Large intestine (tissue), 12 donors: ENCODE measurements at places on chromosomes 3 and 15. TPM values are rescaled to one million over a fixed set of nuclear protein-coding genes. Genes with fewer than 3 reads are reported as not detected.

DNA sequence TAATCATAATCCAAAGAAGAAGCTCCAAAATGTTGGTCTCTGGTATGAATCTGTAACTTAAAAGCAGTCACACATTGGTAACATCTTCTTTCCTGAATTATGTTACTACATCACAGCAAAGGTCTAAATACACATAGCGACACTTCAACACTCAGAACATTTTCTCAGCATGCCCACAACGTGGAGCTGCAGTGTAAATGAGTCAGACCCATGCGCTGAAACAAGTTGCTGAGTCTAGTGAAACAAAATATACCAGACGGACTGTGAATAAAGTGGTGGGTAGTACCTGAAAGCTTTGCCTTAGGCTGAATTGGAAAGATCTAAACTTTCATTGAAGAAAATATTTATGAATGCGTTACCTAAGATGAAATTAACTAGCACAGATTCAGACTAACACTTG, 33.2 kb upstream of the GOLGA8B start:
- H3K27me3 ChIP-seq = no peaks in the 10 kb centered on the region
- no peak overlapping the region for H3K27ac ChIP-seq
- no peak for DNase-seq
- H3K36me3 ChIP-seq = no peaks in the 10 kb centered on the region
- no peaks in the 10 kb centered on the region for H3K4me1 ChIP-seq

DNA sequence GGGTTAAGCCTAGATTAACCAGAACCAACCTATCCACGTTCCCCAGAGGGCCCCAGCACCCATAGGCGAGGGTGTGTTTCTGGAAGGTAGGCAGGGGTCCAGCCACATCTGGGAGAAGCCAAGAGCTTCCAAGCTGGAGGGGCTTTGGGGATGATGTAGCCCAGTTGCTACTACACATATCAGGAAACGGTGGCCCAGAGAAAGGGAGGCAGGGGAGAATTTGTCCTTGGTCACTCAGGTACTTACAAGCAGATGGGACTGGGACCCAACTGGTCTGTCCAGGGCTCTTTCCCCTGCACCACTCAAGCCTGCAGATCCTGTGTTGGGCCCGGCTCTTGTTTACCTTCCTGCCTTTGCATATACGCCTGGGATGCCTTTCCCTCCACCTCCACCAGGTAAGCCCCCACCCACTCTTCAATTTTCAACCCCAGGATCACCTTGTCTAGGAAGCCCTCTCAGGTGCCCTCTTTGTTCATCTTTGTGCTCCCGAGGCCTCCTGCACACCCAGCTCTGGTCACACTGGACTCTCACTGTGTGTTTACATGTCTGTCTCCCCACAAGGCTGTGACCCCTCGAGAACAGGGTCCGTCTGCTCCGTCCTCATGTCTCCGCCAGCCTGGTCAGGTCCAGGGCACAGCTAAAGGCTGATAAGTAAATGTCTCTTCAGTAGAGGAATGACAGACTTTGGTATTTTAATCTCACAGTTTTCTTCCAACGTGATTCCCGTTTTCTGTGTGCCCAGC, 204.4 kb upstream of the LINGO1 start:
- H3K36me3 ChIP-seq = no peaks in the 10 kb centered on the region
- peaks cover 3% of the 10 kb centered on the region for H3K27me3 ChIP-seq
- H3K27ac ChIP-seq = no peak overlapping the region
- peaks cover 9% of the 10 kb centered on the region for H3K4me1 ChIP-seq
- no peak for DNase-seq

GRCh38 chr3:183301937-183302580, 49.0 kb downstream of the B3GNT5 start:
- H3K4me3 ChIP-seq = no peak overlapping the region
- DNase-seq = no peak
- H3K27ac ChIP-seq = no peak overlapping the region
- no peaks in the 10 kb centered on the region for H3K27me3 ChIP-seq
- peaks cover 32% of the 10 kb centered on the region for H3K4me1 ChIP-seq

GRCh38 chr3:99870712-99871111, 53.0 kb downstream of the CMSS1 start:
- peaks cover 8% of the 10 kb centered on the region for H3K36me3 ChIP-seq
- H3K27me3 ChIP-seq = no peaks in the 10 kb centered on the region
- no peak overlapping the region for H3K4me3 ChIP-seq
- H3K27ac ChIP-seq = peak overlapping the region; percentile 76
- peaks cover 38% of the 10 kb centered on the region for H3K4me1 ChIP-seq

DNA sequence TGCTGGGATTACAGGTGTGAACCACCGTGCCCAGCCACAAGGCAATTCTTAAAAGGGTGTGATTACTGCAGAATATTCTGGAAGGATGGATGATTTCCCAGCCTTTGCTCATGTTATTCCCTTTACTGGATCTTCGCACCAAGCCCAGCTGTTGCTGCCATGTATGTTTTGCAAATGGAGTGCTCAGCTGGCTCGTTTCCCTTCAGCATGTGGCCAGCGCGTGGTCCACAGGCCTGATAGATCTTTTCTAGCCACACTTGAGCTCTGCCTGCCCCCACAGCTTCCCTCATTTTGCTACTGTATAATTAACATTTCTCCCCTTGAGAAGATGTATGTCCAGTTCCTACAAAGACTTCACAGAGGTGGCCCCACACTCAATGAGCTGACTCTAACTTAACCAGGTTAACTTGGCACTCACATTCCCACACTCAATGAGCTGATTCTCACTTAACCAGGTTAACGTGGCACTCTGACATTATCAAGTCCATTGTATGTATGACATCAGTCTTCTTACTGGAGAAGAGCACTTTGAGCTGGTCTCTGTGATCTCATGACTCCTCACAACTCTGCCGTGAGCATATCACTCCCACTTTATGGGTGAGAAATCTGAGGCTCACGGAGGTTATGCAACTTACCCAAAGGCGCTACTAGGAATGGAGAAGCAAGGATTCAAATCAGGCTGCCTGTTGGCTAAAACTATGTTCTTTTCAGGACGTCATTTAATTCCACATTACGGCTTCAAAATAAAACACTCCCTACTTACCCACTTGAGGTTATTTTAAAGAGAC, 49.2 kb downstream of the TM4SF4 start:
- peaks cover 18% of the 10 kb centered on the region for H3K36me3 ChIP-seq
- no peak for DNase-seq
- no peaks in the 10 kb centered on the region for H3K27me3 ChIP-seq
- H3K4me1 ChIP-seq = no peaks in the 10 kb centered on the region
- H3K27ac ChIP-seq = no peak overlapping the region

- peaks cover 44% of the 10 kb centered on the region for H3K36me3 ChIP-seq
- H3K27me3 ChIP-seq = no peaks in the 10 kb centered on the region
- peak overlapping the region; percentile 75 for H3K27ac ChIP-seq
- H3K4me1 ChIP-seq = peaks cover 67% of the 10 kb centered on the region
- DNase-seq = peak; percentile 75
These were observed 6.5 kb downstream of the CSRNP1 start for GRCh38 chr3:39146611-39147591.

GRCh38 chr3:16784973-16785372, 99.8 kb upstream of the PLCL2 start:
- H3K4me1 ChIP-seq = no peaks in the 10 kb centered on the region
- H3K27me3 ChIP-seq = no peaks in the 10 kb centered on the region
- H3K4me3 ChIP-seq = no peak overlapping the region
- no peak overlapping the region for H3K27ac ChIP-seq
- DNase-seq = no peak

DNA sequence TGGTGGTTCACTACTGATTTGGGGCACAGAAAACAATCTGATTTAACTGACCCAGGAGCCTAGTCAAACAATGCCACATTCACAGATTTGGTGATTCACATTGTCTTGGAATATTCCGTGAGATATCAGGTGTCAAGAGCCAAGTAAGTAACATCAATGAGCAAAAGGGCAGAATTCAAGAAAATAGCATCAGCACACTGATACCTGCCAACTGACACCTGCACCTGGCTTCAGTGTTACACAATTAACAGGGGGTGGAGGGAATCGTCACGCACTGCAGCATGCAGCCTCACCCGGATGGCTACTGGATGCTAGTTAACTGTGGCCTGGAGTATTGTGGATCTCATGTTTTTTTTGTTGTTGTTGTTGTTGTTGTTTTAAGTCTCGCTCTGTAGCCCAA, 17.6 kb downstream of the CCNL1 start:
- H3K27ac ChIP-seq = no peak overlapping the region
- no peak for DNase-seq
- H3K4me1 ChIP-seq = peaks cover under 1% of the 10 kb centered on the region
- no peaks in the 10 kb centered on the region for H3K27me3 ChIP-seq
- peaks cover 41% of the 10 kb centered on the region for H3K36me3 ChIP-seq
- no peak overlapping the region for H3K4me3 ChIP-seq

DNA sequence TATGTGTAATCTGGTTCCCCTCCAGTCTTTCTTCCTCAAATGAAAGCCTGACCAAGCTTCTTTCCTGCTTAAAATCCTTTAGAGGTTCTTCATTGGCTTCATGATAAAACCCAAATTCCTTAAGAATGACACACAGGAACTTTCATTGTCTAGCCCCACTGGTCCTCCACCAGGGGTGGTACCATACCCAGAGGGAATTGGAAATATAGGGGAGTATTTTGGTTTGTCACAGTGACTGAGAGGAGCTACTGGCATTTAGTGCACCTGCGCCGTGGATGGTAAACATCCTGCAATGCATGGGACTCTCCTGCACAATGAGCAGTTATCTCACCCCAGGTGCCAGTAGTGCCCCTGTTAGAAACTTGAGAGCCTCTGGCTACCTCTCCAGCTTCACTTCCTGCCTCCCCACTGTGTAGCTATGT, 10.8 kb downstream of the ZWILCH start:
- no peak overlapping the region for H3K27ac ChIP-seq
- no peaks in the 10 kb centered on the region for H3K27me3 ChIP-seq
- peaks cover 17% of the 10 kb centered on the region for H3K36me3 ChIP-seq
- no peaks in the 10 kb centered on the region for H3K4me1 ChIP-seq

- H3K36me3 ChIP-seq = peaks cover 100% of the 10 kb centered on the region
- H3K4me1 ChIP-seq = no peaks in the 10 kb centered on the region
- no peak for DNase-seq
- H3K4me3 ChIP-seq = no peak overlapping the region
- H3K27ac ChIP-seq = no peak overlapping the region
These were observed 105.7 kb downstream of the SNRPN start for GRCh38 chr15:25060472-25060803.

- H3K27ac ChIP-seq = no peak overlapping the region
- H3K36me3 ChIP-seq = peaks cover 77% of the 10 kb centered on the region
- no peak overlapping the region for H3K4me3 ChIP-seq
- H3K4me1 ChIP-seq = no peaks in the 10 kb centered on the region
These were observed 70.5 kb downstream of the CHD2 start for GRCh38 chr15:92970656-92971055.

DNA sequence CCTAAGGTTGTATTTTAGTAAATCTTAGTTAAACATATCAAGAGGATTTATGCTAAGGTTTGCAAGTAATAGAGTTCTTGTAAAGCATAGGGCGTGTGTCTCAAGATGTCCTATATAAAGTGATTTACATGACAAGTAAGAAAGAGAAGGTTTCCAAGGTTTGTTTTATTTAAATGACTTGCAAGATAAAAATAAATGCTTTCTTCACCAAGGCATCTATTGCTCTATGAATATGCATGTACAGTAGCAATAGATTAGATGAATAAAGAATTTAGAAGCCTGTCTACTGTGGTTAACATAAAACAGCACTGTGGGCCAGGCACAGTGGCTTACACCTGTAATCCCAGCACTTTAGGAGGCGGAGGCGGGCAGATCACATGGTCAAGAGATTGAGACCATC, 466.4 kb upstream of the IL12A start:
- no peaks in the 10 kb centered on the region for H3K4me1 ChIP-seq
- no peak for DNase-seq
- no peaks in the 10 kb centered on the region for H3K36me3 ChIP-seq
- H3K27ac ChIP-seq = no peak overlapping the region
- no peaks in the 10 kb centered on the region for H3K27me3 ChIP-seq

The PLSCR5 gene
- 0.10 TPM for polyA plus RNA-seq

The AGTR1 gene
- 1.3 TPM for polyA plus RNA-seq

The APBA2 gene
- polyA plus RNA-seq = 3.5 TPM

The ECE2 gene
- 1.4 TPM for polyA plus RNA-seq

The ZPLD1 gene
- 0.22 TPM for polyA plus RNA-seq

The FAM107A gene
- 1.3 TPM for polyA plus RNA-seq
